ENCODE measurements at places on chromosomes 7 and 10.

- DNase-seq, result no peak
Measured at GRCh38 chr10:12529976-12530375, 180.6 kb downstream of the CAMK1D start.

- DNase-seq, result no peak
Measured at GRCh38 chr10:52332815-52333214, 18.7 kb downstream of the DKK1 start.

DNA sequence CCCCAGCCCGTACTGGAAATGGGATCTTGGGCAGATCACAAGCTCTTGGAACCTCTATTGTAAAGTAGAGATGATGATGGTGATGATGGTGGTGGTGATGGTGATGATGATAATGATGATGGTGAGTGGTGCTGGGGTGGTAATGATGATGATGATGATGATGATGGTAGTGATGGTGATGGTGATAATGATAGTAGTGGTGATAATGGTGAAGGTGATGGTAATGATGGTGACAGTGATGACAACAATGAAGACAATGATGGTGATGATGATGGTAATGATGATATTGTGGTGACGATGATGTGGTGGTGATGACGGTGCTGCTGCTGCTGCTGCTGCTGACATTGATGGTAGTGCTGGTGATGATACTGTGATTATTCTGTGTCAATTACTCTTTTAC, 91.0 kb upstream of the AFAP1L2 start:
- no peak for DNase-seq

DNA sequence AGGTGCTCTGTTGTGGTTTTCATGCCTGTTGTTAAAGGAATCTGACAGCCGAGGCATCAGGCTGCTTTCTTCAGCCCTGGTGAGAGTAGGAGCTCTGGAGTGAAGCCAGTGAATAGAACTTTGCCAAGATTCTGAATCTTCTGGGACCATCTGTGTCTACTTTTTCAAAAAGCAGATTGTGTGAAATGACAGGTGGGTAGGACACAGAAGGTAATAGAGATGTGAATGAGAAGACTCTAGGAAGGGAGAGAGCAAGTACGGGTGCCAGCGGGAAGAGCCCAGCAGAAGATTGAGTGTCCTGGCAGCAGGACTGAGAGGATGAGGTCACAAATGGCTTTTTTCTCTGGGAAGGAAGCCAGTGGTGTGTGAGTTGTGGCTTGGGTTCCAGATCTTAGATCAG, 429.2 kb downstream of the SDK1 start:
- DNase-seq, result no peak

DNA sequence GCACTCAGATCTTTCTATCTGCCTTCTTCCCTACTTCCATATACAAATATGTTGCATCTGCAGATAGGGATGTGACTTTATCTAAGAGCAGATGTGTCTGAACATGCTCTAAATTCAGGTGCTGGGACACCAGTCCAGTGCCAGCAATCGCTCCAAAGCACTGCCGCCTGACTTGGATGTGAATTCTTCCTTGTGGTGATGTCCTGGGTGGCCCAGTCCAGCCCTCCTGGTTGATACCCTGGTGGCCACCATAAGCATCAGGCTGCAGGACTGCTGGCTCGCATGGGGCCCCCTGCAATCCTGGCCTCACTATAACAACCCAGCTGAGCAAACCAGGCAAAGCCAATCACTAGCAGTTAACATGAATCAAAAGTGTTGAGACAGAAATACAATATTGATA, 149.2 kb upstream of the PDE1C start:
- DNase-seq, result no peak

- DNase-seq, result no peak
Measured at GRCh38 chr10:99375426-99375825, 46.3 kb downstream of the CNNM1 start.

DNA sequence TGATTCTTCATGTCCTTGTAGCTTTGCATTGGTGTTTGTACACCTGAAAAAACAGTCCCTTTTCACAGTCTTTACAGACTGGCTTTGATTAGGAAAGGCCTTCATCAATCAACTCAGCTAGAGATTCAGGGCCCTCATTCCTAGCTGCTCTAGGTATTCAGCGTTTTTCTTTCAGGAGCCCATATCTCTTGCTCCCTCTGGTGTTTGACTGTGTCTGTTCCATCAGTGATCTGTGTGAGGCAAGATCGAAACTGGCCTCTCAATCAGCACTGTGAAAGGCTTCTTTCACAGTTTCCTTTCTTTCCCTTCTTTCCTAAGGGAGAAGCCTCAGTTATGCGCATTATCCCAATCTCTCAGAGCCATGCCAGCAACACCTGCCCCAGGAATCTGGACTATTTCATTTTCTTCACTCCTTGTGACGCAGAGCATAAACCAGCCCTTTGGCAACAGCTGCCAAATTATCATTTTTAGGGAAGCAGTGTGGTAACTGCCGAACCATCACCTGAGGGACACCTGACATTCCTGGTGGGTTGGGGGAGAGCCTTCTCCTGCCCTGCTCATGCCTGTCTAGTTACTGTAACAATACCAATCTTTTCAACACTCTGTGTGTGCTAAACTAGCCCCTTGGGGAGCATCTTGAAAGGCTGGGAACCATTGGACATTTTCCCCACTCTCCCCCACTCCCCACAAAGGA, 75.7 kb upstream of the CCDC71L start:
- no peak for DNase-seq

DNA sequence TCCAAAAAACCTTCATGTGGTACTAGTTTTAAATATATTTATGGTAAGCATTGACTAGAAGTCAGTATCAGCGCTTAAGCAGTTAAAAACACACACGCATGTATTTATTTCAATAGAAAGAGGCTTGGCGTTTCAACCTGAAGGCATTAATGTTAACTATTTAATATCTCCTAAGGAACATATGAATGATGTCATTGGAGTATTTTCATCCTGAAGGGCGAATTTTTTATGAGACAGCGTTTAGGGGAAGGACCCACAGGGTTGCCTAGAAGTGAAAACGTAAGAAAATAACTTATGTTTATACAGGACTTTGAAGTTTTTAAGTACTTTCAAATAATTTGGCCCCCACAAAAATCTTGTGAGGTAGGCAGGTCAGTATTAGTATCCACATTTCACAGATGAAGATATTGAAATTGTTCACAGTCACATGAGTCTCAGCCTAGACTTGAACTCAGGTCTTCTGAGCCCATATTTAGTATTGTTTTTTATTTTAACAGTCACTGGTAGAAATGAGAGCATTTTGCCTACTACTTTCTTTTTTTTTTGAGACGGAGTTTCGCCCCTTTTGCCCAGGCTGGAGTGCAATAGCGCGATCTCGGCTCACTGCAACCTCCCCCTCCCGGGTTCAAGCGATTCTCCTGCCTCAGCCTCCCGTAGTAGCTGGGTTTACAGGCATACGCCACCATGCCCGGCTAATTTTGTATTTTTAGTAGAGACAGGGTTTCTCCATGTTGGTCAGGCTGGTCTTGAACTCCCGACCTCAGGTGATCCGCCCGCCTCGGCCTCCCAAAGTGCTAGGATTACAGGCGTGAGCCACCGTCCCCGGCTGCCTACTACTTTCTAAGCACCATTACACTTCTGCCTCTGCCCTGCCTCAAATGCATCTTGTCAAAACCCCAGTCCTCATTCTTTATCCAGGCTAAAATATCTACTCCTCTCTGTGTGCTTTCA, 1.8 kb downstream of the SLK start:
- no peak for DNase-seq

GRCh38 chr7:24926623-24927524, 53.1 kb downstream of the OSBPL3 start:
- DNase-seq, result no peak

- DNase-seq, result no peak
Measured at GRCh38 chr10:11505639-11506038, 105.8 kb downstream of the USP6NL start.

GRCh38 chr7:12630513-12630819, 57.0 kb upstream of the ARL4A start:
- no peak for DNase-seq

- no peak for DNase-seq
Measured at GRCh38 chr7:25786936-25787335, 365.1 kb upstream of the NFE2L3 start.

DNA sequence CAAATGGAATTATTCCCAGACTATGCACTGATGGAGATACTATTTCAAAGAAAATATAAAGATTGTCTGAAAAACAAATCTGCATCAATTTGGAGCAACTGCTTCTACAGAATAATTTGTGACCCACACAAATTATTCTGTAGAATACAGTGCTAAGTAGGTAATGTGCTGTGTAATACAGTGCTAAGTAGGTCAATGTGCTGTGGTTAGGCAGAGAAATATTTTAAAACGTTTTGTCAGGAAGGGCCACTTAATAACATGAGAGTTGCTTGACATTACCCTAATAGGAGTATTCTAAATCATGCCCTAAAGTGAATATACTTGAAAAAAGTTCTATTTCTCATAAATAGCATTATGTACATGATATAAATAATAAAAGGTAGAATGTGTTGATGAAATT, 116.5 kb upstream of the KCND2 start:
- DNase-seq, result no peak

DNA sequence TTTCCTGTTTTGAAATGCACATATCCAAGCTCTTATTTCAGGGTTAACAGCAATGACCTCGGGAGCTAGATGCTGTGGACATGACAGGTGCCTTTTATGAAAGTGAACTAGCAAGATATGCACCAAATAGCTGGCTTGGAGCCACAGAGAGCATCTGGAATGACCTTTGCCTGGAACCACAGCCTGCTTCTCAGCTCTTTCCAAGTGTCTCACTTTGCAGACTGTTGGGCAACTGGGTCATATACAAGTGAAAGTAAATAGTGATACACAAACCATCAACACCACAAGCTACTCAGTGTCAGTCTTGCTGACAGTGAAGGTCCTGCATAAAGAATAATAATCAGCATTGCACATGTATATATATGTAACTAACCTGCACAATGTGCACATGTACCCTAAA, 183.5 kb downstream of the RNF133 start:
- DNase-seq, result no peak

- no peak for DNase-seq
Measured at GRCh38 chr10:95544783-95545500, 16.2 kb downstream of the SORBS1 start.

- DNase-seq, result no peak
Measured at GRCh38 chr7:70588191-70588921, 543.6 kb upstream of the GALNT17 start.
